Activated naive CD4-positive, alpha-beta T cell treated with anti-CD3 and anti-CD28 coated beads, Interleukin-2, amount 10 ng/mL, durations not matched to agents 7 days and 5 days (primary cell): ENCODE measurements at places on chromosomes 3 and 15.
A peak's percentile ranks its signal among the peaks of the same experiment; 100 is the strongest.

DNA sequence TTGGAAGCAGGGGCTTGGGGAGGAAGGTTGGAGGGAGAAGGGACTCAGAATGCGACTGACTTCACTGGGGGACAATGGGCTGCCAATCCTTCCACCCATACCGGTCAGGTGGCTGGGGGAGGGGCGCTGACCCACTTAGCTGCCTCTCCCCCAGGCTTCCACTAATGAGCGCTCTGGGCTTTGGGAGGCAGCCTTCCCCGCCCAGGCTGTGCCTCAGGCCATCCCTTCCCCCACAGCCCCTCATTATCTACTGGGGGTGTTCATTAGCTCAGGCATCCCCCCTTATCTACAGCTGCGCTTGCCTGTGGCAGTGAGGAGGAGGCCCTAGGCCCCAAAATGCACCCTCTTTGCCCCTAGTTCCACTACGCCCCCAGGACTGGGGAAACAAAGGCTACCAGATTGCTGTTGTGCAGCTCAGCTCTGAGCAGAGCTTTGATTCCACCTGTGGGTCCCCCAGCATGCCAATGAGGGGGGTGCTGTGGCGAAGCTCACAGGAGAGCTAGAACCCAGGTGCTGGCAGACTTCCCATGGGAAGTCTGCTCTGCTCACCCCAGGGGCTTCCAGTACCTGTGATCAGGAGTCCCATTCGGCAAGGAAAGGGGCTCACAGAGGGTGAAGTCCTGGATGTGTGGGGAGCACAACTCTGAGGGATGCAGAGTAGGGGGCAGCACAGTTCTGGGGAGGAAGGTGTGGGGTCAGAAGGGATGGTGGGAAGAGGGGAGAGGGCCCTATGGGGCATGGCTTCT, 29.4 kb upstream of the SEMA3F start:
- DNase-seq, result peak; percentile 20

GRCh38 chr3:73437828-73438227, 186.9 kb downstream of the PDZRN3 start:
- DNase-seq, result no peak

GRCh38 chr3:113753376-113753985, 6.6 kb downstream of the ATP6V1A start:
- DNase-seq, result no peak

DNA sequence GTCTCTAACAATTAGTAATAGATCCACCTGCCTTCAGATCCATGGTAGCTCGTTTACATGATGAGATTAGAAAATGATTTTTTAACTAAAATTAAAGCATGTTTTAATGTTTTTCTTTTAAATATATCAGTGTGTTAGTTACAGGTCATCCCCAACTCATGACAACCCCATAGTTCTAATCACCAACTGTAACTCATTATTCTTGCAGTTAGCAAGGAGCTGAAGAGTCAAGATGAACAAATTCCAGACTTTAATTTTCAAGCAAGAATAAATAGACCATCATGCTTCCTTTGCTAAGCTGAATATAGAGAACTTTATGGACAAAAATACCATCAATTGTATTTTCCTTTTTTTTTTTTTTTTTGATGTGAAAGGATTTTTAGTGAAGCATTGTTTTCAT, 101.1 kb downstream of the TOP2B start:
- no peak for DNase-seq

- no peak for DNase-seq
Observed at GRCh38 chr3:129610276-129610675, 3.8 kb upstream of the PLXND1 start.

DNA sequence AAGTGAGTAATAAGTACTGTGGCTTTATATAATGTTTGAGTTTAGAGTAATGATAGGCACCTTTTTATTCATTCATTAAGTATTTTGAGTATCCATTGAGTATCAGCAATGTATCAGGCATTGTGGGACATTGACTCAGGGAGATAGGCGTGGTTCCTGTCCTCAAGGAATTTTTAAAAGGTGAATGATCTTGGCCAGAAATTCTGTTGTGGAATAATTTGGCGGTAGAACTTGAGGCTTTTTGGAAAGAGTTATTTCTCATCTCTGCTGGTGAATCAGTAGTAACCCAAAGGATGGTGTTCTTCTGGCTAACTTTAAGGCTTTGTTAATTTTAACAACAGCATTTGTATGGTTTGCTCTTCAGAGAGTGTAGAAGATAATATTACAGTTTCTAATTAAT, 2.0 kb downstream of the RAB7A start:
- DNase-seq, result no peak

- no peak for DNase-seq
Observed at GRCh38 chr3:126392246-126392645, 2.5 kb upstream of the CFAP100 start.

DNA sequence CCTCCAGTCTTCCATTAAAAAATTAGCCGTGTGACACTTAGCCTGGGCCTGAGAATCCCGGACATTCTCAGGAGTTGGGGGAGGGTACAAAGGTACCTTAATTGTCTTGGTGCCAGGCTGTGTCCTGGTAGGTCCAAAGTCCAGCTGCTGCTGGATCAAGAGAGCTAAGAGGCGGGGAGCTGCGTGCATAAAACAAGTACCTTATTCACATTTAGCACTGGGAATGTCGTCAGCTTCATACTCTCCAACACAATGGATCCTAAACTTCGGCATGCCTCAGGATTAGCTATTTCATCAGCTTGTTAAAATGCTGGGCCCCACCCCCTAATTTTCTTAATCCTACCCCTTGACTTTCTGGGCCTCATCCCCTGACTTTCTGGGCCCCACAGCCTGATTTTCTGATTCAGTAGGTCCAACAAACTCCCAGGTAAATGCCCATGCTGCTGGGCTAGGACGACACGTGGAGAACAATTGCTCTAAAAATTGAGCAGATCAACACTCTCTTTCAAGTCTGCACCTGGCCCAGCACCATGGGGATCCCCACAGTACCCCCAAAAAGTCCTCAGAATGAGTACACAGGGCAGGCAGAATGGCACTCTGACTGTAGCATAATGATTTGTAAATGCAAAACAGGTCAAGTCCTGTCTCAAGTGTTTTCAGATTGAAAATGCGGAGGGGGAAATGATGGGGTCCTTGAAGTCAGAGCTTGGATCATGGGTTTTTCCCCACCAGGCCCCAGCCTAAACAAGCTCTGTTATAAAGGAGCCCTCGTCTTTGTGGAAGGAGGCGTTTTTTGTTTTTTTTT, 5.6 kb upstream of the AEN start:
- no peak for DNase-seq

GRCh38 chr15:58748852-58749531, 515 bp downstream of the ADAM10 start:
- peak; percentile 60 for DNase-seq

- DNase-seq, result no peak
Observed at GRCh38 chr3:196323016-196323415, 5.0 kb upstream of the DYNLT2B start.

- DNase-seq, result no peak
Observed at GRCh38 chr3:4426261-4426781, 40.7 kb downstream of the SUMF1 start.

DNA sequence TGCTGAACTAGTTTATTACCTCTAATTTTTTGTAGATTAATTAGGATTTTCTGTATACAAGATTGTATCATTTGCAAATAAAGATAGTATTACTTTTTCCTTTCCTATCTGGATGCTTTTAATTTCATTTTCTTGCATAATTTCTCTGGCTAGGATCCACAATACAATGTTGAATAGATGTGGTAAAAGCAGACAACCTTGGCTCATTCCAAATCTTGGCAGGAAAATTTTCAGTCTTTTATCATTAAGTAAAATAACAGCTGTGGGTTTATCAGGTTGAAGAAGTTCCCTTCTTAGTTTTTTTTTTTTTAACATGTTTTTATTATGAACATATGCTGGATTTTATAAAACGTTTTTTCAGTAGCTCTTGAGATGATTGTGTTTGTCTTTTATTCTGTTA, 422.6 kb downstream of the AGBL1 start:
- DNase-seq, result no peak

GRCh38 chr3:172315401-172316091, 132.7 kb downstream of the GHSR start:
- DNase-seq, result no peak

DNA sequence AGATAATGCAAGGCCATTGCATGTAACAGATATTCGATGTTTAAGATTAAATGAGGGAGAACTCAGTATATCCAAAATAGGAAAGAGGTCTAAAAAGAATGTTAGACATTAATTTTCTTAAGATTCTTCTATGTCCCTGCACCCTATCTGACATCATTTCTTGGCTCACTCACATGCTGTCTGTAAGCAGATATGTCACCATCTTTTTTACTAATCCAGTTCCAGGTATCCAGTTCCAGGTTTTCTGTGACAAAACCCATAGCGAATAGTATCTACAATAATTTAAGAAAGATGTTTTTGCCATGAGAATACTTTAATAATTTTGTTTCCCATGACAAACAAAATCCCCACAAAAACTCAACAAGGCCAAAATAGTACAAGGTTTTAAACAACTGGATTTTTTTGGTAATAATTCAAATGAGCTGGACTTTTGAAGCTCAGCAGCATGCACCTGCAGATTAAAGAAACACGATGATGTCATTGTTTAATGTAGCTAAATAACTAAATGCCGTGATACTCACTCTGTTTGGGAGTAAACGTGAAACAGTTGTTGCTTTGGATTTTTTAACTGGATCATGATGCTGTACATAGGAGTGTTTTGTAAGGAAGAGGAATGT, 867.6 kb downstream of the EPHA3 start:
- no peak for DNase-seq

- DNase-seq, result no peak
Observed at GRCh38 chr3:4588466-4588865, 95.3 kb downstream of the ITPR1 start.

DNA sequence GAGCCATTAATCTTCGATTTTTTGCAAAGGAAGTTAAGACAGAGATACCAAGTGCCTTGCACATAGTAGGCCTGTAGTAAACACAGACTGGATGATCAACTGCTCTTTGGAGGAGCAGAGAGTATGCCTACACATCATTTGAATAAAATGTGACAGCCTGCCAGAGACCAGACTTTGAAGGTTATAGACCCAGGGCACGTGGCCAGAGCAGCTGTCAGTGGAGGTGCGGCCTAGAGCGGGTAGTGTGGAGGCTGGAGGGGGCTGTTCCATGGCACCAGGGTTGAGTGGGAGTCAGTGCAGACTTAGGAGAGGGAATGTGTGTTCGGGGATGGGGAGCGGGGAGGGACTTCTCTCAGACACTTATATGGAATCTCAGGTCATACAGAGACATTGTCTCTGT, 80.8 kb downstream of the SMAD3 start:
- no peak for DNase-seq
